ENCODE measurements at places on chromosomes 6 and 20. TPM values are rescaled to one million over a fixed set of nuclear protein-coding genes. Genes with fewer than 3 reads are reported as not detected.

The PHACTR2 gene
- total RNA-seq = 66.1 TPM

The GINS1 gene
- 0.80 TPM for total RNA-seq

The TPD52L1 gene
- not detected for total RNA-seq

The TMC2 gene
- not detected for total RNA-seq

The ARG1 gene
- total RNA-seq = not detected

The OLIG3 gene
- total RNA-seq = 0.12 TPM

The BFSP1 gene
- 1.0 TPM for total RNA-seq

The CAGE1 gene
- 0.57 TPM for total RNA-seq

The ACSS2 gene
- 15.6 TPM for total RNA-seq

The AHCY gene
- 16.6 TPM for total RNA-seq

The HSF2 gene
- total RNA-seq = 16.1 TPM
